CD4-positive, alpha-beta T cell treated with Interleukin-17A for 1 hour (primary cell): ENCODE measurements at places on chromosomes 6 and 20.
A peak's percentile ranks its signal among the peaks of the same experiment; 100 is the strongest.

- peak; percentile 90 for DNase-seq
Measured at GRCh38 chr6:35736253-35736894, 458 bp upstream of the ARMC12 start.

DNA sequence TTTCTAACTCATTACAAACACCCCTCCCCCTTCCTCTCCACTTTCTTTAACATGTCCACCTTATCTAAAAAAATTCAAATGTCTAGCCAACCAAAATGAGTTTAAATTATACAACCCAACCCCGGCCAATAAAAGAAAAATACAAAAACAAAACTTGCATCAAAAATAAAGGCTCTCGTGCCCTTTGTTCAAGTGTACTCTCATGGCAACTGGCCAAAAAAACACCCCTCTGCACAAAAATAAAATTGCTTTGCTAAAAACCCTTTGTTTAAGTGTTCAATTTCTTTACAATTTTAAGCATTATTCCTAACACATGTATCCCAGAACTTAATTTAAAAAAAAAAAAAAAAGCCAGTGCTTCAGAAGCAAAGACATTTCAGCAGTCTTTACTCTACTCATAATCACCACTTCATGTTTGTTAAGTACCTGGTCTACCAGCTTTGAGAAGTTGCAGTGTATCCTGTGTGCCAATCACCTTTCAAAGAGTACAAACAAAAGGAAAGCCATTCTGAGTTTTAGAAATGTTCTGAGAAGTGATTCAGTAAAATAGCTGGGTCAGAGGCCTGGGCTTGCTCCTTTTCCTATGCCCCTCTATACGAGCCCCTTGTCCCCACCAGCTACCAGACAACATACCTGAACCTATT, 87.5 kb downstream of the MDN1 start:
- no peak for DNase-seq

GRCh38 chr6:141874930-141875602, 257.7 kb upstream of the GJE1 start:
- DNase-seq = no peak

DNA sequence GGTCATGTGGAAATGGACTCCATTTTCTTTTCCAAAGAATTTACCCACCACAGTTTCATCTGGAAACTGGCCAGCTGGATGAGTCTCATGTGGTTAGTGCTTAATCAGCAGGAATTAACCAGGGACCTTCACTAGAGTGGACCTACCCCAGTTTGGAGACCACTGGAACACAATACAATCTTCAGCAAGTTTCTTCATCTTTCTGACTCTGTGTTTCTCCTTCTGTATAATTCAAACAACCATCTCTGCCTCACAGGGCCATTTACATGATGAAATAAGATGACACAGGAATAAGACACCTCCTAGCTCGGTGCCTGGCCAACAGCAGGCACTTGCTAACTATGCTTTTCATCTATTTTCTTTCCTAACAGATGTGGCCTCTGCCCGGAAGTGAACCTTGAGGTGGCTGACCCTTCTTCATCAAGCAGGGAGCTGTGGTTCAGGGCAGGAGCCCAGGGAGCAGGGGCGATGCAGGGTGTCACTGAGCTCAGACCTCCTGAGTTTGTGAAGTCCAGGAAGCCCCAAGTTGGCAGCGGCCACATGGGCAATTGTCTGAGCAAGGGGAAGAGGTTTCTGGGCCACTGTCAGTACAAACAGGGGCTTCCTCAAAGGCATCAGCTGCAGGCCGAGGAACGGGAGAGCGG, 98.8 kb downstream of the SOD2 start:
- no peak for DNase-seq

- DNase-seq = no peak
Measured at GRCh38 chr6:37205997-37206340, 36.0 kb downstream of the PIM1 start.

DNA sequence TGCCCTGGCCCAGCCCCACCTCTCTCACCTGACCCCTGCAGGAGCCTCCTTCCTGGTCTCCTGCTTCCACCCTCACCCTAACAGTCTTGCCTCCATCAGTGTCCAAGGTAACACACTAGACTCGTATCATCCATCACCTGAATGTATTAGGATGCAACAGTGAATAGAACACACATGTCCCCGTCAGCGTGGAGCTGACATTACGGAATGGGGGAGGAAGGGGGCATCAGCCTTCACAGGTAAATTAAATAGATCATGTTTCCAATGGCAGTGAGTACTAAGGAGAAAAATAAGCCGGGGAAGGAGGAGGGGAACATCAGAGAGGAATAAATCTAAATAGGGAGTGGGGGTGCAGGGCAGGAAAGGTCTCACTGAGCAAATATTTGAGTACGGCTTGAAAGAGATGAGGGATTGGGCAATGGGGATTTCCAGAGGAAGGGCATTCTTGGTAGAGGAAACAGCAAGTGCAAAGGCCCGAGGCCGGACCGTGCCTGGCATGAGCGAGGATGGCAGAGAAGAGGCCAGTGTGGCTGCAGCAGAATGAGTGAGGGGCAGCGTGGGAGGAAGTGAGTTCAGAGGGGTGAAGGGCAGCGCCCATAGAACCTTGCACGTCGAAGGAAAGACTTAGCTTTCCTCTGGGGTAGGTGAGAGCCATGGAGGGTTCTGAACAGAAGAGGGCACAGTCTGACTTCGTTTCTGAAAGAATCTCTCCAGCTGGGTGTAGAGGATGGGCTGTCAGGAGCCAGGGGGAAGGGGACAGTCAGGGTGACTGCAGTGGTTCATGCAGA, 110.1 kb upstream of the PTPN1 start:
- DNase-seq = no peak

GRCh38 chr6:99415446-99415845, 9.7 kb downstream of the PNISR start:
- no peak for DNase-seq

- DNase-seq = no peak
Measured at GRCh38 chr6:131255911-131256310, 120.6 kb downstream of the AKAP7 start.

DNA sequence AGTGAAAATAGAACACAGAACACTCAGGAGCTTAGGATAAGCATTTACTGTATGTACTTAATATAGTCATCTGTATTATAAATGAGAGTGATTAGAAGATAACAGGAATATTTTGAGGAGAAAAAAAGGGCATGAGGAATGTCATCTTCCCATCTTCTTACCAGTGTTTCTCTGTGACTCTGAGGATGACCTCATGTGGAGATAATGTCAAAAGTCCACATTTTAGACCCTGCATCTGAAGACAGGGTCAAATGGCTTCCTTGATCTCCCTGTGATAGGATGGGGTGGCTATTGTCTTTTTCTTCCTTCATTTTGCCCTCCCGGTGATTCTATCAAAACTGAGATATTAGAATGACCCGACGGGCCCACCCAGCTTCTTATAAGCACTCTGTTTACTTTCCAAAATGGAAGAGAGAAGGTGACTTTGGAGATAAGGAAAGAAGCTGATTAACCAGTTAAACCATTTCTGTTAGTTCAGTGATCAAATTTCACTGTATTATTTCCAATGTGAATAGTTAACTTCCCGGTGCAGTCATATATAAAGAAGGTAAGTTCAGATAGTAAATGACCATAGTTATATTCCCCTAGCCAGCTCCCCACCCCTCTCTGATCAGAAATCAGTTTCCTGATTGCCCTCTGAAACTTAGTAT, 115.7 kb upstream of the SALL4 start:
- no peak for DNase-seq

DNA sequence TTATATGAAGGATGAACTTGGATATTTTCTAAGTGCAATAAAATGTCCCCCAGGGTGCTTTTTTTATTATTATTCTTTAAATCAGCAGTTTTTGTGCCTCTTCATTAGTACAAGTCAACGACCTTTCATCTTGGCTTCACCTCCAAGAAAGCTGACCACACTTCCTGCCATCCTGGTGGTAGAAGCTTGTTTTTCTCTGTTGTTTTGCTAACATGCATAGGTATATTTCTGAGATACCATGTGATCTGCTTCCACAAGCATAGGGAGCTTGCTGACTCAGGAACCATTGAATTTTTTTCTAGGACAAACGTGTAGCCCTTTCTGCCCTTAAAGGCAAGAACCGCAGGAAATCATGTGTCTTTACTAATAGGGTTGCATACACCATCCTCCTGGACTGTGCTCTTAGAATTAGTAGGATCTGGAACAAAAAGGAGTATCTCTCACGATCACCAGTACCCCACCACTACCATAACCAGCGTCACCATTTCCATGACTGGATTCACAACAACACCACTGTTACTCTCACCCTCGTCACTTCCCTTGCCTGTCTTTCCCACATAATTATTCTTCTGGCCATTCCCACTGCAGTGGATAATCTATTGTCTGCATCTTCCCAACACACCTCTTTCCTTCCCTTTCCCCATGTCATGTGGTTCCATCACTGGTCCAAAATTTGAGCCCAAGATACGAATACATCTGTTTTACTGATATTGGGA, 207.1 kb downstream of the MAFB start:
- no peak for DNase-seq

- DNase-seq = no peak
Measured at GRCh38 chr6:79605061-79605460, 26.1 kb upstream of the SH3BGRL2 start.

DNA sequence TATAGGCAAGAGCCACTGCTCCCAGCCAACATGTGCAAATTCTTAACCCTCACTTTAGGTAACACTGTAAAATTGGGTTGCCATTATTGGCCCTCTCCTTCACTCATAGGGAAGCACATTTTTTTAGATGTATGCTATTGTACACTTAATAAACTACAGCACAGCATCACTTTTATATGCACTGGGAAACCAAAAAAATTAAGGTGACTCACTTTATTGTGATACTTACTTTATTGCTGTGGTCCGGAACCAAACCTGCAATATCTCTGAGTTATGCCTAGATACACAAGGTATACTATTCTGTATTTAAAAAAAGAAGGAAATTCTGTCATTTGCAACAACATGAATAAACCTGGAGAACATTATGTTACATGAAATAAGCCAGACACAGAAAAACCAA, 40.5 kb downstream of the IPCEF1 start:
- no peak for DNase-seq

DNA sequence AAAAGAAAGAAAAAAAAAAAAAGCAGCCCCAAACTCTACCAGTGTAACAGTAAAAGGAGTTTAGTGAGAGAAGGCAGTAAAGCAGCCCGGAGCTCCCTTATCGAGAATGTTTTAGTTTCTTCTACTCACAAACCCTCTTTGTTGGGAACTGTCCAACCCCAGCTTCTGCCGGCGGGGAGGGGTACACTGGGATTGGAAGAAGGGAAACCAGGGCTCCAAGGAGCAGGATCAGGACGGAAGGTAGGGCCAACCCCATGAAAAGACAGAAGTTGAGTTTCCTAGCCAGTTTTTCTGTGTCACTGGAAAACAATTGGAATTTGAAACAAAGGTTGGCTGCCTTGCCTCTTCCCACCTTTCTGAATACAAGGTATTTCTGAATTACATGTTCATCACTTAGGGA, 66.0 kb downstream of the KIZ start:
- DNase-seq = no peak

- DNase-seq = no peak
Measured at GRCh38 chr6:42406306-42407280, 45.1 kb downstream of the TRERF1 start.

- DNase-seq = no peak
Measured at GRCh38 chr20:18705490-18705889, 108.1 kb upstream of the SCP2D1 start.

DNA sequence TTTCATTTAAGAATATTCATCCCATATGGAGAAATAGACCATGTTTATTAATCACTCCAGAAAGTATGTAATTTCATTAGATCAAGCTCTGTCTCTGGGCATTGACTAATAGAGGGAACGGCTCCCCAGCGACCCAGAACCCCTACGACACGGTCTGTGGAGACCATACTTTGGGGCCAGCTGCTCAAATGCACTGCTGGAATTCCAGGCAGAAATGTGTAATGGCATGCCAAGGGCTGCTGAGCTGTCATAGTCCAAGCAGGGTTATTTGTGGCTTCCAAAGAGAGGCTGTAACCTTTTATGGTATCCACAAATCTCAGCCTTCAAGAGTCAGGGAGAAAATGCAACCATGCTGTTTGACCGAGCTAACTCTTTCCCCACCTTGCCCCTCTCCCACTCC, 755.8 kb downstream of the DHX35 start:
- DNase-seq = no peak

DNA sequence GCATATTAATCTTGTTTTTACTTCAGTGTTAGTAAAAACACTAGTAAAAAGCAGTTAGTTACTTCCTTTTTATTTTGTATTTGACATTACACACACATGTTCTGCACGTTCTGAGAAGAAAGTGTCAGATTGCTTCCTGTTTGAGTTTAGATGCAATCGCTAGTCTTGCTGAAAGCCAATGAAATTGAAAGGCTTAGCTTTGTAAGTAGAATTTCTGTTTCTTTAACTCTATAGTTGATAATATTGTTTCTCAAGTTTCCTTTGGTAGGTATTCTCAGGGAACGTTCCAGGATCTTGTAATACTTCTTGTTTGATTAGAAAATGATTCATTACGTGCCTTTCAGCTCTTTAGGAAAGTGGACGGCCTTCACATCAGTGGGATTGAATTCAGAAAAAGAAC, 55.0 kb downstream of the CDKAL1 start:
- no peak for DNase-seq

DNA sequence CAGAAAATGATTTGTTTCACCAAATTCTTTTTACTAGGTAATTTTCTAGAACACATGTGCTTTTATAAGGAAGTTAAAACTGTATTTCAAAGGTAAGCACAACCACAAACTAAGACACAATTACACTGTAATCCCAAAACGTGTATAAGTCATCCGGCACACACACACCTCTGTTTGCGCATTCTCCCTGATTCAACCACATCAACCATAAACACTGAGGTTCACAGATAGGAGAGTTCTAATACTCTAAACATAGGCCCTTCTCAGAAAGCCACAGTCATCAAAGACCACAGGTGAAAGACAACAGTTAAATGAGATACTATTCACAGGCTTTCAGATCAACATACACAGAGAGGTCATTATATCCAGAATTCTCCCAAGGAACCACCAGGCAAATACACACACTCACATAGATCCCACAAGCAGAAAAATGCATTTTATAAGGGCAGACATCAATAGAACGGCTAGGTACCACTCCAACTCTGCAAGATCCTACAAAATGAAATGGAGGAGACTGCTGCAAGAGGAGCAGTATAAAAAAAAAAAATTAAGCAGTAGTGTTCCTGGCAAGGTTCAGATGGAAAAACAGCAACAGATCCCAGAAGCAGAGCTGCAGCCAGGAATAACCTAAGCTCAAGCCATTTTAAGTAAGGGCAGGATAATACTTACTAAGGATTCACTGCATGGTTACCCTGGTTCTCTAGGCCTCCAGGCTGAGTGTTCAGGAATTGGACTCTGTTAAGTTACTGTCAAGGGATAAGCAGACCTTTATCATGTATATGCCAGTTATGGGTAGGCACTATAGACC, 6.6 kb upstream of the FBXO9 start:
- no peak for DNase-seq
